T-helper 9 cell (primary cell): ENCODE measurements at places on chromosomes 16 and 17.

DNA sequence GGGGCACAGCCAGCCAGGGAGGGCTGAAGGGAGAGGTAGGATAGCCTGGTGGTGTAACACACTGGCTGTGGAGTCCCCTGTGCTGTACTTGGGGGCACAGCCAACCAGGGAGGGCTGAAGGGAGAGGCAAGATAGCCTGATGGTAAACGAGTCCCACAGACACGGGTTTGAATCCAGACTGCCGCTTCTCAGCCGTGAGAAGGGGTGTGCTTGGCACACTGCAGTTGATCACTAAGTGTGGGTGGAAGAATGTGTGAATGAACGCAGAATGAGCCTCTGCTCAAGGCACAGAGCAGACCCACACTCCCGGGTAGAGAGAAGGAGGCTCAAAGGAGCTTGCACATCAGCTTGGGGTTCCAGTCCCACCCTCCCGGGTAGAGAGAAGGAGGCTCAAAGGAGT is 71.4 kb downstream of the TIMM22 start:
- DNase-seq, result no peak

DNA sequence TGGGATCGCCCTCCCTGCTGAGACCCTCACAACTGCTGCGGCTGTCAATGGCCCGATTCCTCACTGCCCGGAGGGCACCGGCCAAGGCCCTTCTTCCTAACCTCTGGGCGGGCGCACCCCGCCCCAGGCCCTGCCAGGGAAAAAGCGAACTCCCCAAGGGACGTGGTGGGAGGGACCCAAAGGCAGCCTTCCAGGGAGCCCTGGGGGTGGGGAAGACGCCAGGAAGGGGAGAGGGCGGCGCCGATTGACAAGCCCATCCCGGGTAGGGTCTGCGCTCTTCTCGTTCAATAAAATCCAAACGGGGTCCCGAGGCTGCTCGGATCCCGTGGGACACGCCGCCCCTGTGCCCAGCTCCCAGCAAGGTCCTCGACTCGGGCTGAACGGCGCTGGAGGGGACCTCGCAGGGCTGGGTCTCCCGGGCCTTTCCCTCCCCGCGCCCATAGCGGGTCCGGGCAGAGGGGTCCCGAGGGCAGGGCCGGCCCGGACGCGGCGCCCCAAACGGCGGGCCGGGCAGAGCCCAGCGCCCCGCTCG is 416 bp downstream of the KIFC3 start:
- DNase-seq, result no peak

DNA sequence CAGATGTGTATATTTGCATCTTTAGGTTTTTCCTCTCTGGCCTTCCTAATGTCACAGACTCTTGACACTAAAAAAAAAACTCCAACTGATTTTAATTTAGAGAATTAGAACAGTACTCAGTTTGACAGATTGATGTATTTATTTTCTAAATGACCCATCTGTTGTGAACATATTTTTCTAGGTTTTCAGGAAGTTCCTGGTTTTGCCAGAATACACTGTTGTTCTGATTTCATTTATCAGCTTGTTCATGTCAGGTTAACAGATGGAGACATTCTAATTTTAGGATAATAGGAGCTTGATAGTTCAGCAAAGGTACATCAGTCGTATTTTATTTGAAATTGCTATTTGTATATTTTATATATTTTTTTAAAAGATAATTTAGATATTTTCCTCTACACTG is 133.4 kb downstream of the TANC2 start:
- no peak for DNase-seq

DNA sequence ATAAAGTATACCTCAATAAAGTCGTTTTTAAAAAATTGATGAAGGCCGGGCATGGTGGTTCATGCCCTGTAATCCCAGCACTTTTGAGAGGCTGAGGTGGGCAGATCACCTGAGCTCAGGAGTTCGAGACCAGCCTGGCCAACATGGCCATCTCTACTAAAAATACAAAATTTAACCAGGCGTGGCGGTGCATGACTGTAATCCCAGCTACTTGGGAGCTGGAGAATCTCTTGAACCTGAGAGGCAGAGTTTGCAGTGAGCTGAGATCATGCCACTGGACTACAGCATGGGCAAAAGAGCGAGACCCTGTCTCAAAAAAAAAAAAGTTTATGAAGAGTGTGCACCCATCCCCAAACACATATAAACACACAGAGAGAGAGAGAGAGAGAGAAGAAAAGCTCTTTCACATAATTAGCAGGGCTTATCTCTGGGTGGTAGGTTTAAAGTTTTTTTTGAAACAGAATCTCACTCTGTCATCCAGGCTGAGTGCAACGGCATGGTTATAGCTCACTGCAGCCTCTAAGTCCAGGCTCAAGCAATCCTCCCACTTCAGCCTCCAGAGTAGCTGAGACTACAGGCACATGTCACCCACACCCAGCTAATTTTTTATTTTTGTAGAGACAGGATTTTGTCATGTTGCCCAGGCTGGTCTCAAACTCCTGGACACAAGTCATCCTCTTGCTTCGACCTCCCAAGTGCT is 3.0 kb downstream of the SREBF1 start:
- no peak for DNase-seq

- no peak for DNase-seq
Observed at GRCh38 chr17:8468980-8469379, 33.3 kb downstream of the NDEL1 start.
